Liver (tissue), 10 donors: ENCODE measurements at places on chromosomes 3 and 15. TPM values are rescaled to one million over a fixed set of nuclear protein-coding genes. Genes with fewer than 3 reads are reported as not detected.
A peak's percentile ranks its signal among the peaks of the same experiment; 100 is the strongest.

Gene KNG1
- 605 TPM for total RNA-seq

Gene TGM4
- not detected for total RNA-seq

Gene CAPN3
- total RNA-seq: 6.1 TPM

Gene ATRIP
- total RNA-seq: 4.6 TPM

Gene WNT5A
- total RNA-seq: 1.3 TPM

Gene MFN1
- total RNA-seq: 17.1 TPM

Gene SPINK8
- not detected for total RNA-seq

- no peak for DNase-seq
Observed at GRCh38 chr3:160473221-160473620, 23.6 kb upstream of the TRIM59 start.

DNA sequence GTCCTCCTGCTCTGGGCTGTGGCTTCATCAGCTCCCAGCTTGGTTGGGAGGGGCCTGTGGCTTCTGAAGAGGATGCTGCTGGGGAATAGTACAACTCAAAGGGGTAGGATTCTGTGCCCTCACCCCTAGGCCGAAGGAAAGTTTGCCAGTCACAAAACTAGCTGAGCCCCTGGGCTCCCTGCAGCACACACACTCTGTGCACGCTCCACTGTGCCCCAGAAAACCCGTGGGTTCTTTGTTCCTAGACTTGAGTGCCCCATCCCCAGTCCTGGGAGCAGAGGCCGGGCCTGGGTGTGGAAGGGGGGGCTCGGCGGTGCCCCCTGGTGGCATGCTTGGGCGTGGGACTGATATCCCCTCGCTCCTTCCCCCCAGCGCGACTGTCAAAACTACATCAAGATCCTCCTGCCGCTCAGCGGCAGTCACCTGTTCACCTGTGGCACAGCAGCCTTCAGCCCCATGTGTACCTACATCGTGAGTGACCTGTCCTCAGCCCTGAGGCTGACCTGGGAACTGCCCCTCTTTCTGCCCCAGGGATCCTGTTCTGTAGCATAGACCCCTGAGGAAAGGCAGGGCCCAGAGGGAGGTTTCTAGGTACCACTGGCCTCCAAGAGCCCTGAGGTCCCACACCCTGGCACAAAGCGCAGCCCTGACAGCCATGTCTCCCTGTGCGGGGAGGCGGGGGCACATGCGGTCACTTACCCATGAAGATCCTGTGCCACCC lies 14.2 kb downstream of the CIB1 start:
- DNase-seq: peak; percentile 77

GRCh38 chr3:25783661-25784512 lies 644 bp upstream of the NGLY1 start:
- DNase-seq: no peak

DNA sequence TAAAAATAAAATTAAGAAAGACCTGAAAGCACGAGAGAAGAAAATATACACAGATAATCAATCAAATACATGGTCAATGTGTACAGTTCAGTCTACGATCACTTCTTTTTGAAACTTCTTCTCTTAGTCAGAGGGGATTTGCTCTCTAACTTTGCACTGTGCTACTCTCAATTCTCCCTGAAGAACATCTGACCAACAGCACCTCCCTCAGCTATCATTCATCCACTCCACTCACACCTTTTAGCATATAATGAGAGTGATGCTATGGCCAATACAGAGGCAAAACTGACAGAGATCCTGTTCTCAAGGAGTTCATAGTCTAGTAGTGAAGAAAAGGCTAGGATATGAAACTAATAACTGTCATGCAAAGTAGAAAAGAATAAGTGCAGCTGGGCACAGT lies 45.9 kb downstream of the P3H2 start:
- no peak for DNase-seq

- DNase-seq: no peak
Observed at GRCh38 chr15:83092309-83092976, 15.0 kb upstream of the TM6SF1 start.

DNA sequence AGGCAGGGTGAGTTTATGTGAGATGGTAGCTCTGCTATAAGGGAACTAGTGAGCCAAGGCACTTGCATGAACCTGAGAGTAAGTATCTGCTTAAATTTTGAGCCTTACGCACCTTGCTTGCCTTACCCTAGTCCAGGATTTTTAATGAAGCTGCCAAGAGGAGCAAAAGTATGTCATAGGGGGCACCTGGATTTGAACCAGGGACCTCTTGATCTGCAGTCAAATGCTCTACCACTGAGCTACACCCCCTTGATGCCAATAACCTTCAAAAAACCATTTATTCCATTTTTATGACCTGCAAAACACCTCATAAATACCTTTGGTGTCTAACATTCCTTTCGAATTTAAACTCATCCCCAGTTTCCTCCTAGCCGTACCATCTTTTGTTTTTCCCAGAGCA lies 88.3 kb upstream of the ACP3 start:
- DNase-seq: no peak

GRCh38 chr3:195866686-195867511 lies 41.5 kb downstream of the TNK2 start:
- no peak for DNase-seq

- no peak for DNase-seq
Observed at GRCh38 chr3:191283400-191283799, 45.8 kb upstream of the CCDC50 start.

DNA sequence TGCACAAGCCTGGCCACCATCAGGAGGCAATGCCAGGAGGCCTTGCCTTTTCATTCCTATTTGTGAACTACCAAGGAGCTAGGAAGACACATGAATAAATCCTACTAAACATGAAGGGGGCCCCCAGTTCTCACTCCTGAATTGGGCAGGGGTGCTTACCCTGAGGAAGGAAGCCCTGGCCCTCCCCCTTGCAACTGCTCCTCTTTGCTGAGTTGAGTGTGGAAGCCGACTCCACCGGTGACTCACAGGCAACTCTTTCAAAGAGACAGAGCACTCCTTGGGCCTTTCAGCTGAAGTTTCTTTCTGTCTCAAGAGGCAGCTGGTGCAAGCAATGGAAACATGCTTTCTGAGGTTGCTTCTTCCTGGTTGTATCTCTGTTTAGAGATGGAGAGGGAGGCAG lies 1.7 kb downstream of the GABRG3 start:
- DNase-seq: no peak

DNA sequence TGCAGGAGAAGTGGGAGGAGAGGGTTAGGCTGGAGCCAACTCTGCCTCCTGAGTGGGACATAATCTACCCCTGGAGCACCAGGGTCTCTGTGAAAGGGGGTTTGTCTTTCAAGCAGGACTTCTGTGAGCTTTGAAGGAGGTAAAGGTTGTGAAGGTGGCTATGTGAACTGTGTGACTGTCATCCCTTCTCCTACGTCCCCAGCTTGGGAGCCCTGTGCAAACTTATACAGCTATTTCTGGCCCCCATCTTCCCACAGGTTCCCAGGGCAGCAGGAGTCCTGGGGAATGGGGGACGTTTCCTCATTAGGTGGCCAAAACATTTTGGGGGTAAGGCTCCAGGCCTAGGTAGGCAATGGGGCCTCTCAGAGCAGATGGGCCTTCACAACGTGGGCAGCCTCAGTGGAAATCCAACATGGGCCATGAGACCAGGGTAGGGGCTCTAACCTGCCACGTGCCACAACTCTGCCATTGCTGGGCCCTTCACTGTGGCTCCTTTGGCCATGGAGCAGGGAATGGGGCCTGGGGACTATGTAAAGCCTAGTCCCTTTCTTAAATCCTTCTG lies 3.5 kb downstream of the VIPR1 start:
- DNase-seq: peak; percentile 25

- DNase-seq: no peak
Observed at GRCh38 chr15:86690566-86690965, 610.9 kb downstream of the AGBL1 start.
